ENCODE measurements at places on chromosomes 6 and 20.

- DNase-seq = no peak
These were observed 45.5 kb upstream of the NR2E1 start for GRCh38 chr6:108120311-108120710.

DNA sequence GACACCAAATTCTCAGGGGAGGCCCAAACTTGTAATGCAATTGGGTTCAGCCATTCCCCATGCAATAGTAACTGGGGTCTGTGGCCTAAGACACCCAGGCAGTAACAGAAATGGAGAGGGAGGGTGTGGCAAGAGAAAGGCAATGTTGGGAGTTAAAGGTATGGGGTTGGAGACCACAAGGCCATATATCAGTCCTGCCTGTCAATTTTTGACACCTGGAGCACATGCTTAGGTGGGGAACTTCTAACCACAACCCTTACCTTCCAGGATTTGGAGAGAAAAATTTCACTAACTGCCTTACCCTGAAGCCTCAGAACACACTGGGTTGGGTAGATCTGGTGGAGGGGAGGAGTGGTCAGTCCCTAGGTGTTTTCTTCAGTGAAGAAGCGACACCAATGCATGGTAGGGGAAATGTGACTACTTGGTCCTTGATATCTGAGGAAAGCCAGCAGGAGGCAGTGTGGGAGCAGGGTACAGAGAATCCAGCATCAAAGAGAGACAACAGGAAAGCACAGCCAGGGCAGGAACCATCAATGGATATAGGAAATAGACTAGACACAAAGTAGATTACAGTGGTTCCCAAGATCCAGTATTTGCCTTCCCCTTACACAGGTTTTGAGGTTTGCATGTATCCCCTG, 6.8 kb upstream of the USP49 start:
- no peak for DNase-seq

GRCh38 chr20:58546756-58547622, 31.8 kb upstream of the APCDD1L start:
- DNase-seq = no peak

DNA sequence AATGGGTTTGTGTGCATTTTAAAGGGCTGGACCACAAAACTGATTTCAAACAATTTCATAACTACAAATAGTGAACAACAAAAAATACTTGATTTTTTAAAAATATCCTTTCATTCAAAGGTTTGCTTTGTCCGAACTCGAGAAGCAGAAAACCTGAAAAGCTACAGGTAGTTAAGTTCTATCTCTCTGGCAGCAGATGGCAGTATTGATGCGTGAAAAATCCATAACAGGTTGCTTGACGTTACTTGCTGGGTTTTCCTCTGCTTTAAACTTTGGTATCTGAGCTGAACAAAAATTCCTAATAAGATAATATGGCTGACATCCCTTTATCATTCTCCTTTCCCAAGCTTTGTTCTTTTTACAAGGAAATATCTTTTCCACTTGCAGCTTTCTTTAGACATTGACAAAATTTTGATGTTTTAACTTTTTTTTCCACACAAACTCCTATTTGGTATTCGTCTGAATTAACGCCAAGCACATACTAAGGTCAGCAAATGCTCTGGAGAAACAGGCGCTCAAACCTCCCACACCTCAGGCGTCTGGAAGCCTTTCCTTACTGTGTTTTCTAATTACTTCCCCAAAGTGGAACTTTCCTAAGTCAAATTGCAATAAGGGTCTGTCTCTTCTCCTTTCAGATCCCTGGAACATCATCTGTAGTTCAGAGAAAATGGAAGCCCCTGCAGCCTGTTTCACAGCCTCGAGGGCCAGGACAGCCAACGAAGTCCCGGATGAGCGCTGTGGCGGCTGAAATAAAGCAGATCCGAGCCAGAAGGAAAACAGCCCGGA, 50.3 kb upstream of the GFRAL start:
- peak; percentile 56 for DNase-seq

DNA sequence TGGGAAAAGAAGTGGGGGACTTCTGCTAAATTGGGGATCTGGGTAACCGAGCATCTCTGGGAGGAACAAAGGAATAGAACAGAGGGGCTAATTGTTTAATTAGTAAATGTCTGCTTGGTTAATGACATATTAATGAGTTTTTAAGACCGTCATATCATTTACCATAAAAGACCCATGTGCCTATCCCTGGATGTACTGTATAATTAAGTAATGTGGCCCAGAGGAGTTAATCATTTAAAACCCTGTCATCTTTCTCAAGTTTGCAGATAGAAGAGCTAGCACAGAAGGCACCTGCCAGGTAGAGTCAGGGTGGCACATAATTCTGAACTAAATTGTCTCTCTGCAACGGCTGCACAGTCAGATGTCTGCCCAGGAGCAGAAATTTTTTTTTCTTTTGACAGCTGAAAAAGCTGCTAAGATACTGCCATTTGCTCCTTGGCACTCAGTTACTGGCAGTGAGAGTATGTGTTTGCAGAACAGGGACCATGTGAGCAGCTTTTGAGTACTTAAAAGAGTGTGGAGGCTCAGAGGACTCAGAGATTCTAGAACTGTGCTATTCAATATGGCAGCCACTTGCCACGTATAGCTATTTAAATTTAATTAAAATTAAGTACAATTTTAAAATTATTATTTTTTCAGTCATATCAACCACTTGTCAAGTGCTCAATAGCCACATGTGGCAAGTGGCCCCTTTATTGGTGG, 202.7 kb upstream of the SLC35B3 start:
- no peak for DNase-seq

DNA sequence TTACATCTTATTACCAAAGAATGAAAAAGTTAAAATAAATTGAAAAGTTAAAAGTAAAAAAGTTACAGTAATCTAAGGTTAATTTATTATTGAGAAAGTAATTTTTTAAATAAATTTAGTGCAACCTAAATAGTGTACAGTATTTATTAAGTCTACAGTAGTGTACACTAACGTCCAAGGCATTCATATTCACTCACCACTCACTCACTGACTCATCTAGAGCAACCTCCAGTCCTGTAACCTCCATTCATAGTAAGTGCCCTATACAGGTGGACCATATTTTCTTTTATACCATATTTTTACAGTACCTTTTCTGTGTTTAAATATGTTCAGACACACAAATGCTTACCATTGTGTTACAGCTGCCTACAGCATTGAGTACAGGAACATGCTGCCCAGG, 624.7 kb upstream of the NOX3 start:
- no peak for DNase-seq

- peak; percentile 76 for DNase-seq
These were observed at the start of gene KATNA1 for GRCh38 chr6:149648148-149649145. Gene KATNA1, minus strand, starts transcription at chr6:149648714. Its CDS starts 10,167 bp downstream, at chr6:149638547.

Measured in NCI-H187 (cell line).